ENCODE measurements at places on chromosomes 12 and 14.

GRCh38 chr12:97538705-97539104 is 76.1 kb downstream of the RMST start:
- no peak for DNase-seq

DNA sequence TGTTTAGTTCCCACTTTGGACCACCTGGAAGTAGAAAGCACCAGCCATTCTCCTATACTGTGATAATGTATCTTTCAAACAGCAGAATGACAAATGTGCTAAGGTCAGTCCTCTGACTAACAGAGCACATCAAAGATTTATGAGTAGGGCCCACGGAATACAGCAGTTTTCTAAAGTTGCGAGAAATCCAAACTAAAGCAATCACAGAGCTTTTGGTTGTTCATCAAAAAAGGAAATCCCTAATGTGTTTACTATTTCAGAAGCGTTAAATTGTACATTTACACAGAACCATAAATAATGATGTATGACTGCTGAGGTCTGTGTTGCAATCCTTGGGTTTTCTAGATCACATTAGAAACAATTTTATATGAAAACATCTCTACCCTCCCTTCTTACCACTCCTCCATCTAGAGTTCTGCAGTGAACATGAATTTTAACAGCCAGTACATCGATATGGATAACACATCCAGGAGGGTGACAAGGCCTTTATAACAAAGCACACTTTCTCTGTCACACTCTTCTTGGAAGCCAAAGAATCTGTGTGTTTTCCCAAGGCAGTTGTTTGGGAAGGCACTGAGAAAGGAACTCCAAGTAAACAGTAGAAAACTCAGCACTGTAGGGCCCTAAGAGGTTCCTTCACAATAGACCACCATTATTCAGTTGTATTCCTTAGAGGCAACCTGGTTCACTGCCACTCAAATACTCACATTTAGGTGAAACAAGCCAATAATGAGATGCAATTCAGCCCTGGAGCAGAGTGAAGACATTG is 7.3 kb downstream of the KITLG start:
- no peak for DNase-seq

- DNase-seq = no peak
Measured at GRCh38 chr14:51719955-51720354, 68.2 kb downstream of the FRMD6 start.

- no peak for DNase-seq
Measured at GRCh38 chr12:70389678-70390077, 23.6 kb downstream of the KCNMB4 start.

GRCh38 chr12:113861708-113862312 is 104.3 kb downstream of the RBM19 start:
- DNase-seq = no peak

GRCh38 chr12:57431654-57432188 is 878 bp upstream of the R3HDM2 start:
- DNase-seq = no peak

GRCh38 chr12:68422956-68423574 is 90.9 kb upstream of the MDM1 start:
- DNase-seq = no peak

DNA sequence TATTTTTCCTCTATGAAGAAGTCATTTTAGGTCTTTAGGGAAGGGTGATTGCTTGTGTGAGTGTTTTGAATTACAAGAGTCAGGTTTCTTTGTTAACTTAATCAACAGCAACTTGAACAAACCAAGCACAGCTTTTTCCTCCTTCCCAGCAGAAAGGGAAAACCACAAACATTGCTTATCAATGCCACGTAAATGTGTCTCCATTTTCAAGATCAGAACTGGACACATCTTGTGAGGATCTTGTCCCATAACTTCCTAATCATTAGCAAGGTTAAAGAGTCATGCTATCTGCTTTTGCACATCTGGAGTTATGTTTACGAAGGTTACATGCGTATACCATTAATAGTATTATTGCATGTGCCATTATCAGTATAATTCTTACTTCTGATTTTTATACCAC is 248.0 kb upstream of the FLRT2 start:
- DNase-seq = no peak

DNA sequence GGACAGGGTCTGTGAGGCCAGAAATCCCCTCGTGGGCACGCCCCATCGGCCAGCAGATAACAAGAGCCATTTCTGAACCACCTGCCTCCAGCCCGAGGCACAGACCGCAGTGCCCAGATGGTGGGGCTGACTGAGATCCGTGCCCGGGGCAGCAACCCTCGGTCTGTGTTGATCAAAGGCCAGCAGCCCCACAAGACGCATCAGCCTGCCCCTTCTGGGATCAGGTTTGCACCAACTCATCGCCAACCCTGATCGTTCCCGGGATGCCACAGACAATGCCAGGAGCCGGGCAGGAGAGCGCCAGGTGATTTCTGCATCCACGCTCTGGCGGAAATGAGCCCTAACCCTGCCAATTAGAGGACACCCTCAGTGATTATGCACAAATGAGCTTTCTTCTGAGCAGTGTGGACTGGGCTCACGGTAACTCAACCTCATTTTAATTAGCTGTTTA is 64.5 kb downstream of the TESC start:
- DNase-seq = no peak
